Tibial nerve (tissue), 4 donors: ENCODE measurements at places on chromosomes 3 and 15. TPM values are rescaled to one million over a fixed set of nuclear protein-coding genes. Genes with fewer than 3 reads are reported as not detected.
A peak's percentile ranks its signal among the peaks of the same experiment; 100 is the strongest.

GRCh38 chr3:23166845-23167244 lies 36.3 kb upstream of the UBE2E2 start:
- DNase-seq, result no peak

DNA sequence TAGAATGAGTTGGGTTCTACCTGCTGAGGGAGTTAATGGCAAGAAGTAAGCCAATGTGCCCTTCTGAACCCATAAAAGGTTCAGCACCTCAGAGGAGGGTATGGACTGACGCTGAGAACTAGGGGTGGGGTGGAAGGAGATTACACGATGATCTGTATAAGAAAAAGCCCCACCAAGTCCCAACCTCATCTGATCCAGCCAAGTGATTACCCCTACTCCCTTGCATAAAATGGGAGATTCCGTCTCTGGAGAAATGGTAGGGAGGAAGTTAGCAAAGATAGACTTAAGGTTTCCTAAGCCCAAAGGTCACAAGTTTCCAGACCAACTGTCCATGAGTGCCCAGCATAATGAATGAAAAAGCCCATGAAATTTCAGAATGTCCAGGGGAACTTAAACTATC lies 7.1 kb upstream of the DVL3 start:
- no peak for DNase-seq

DNA sequence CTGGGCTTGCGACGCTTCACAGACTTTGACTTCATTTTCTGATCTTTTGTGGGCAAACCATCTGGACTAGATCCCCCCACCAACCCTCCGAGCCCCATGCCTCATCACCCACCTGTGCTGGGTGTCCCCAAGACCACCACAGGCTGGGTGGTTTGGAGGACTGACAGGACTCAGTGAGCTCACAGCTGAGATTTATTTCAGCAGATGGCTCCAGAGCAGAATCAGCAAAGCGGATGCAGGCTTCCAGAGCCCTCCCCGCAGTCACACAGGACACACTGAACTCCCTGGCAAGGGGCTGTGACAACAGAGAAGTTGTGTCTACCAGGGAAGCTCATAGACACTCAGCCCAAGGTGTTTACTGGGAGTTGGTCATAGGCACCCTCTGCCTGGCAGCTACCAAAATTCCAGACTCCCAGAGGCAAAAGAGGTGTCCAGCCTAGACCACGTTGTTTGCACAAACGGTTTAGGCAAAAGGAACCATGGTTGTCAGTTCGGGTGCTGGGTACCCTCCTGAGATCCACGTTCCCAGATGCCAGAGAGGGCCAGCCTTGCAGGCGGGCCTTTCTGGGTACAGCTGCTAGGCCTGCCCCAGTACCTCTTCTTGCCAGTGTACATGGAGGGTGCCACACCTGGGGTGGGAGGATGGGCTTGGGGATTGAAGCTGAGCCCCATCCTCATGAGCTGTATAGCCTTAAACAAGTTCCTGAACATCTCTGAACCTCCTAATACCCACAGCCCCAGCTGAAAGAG lies 170.3 kb downstream of the NSMCE3 start:
- DNase-seq, result no peak

GRCh38 chr3:139302084-139302800 lies 41.6 kb upstream of the MRPS22 start:
- no peak for DNase-seq

GMNC gene
- total RNA-seq, result not detected

GRCh38 chr3:148131990-148132638 lies 565.6 kb upstream of the AGTR1 start:
- no peak for DNase-seq

GRCh38 chr3:114401346-114401745 lies 107.5 kb downstream of the TIGIT start:
- DNase-seq, result no peak

SERPINI2 gene
- total RNA-seq, result not detected

DNA sequence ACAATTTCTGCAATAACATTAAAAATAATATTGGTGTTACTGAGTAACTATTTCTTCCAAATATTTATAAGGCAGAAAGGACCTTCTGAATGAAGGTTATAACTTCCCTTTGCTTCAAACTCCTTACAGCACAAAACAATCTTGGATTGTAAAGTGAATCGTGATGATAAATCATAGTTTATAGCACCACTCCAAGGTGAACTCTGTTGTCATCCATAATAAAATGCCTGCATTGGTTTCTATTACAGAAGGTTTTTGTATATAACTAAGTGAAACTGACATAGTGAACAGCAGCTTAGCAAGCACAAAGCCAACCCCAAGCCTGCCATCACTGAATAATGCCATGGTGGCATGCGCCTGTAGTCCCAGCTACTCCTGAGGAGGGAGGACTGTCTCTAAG lies 86.3 kb downstream of the MME start:
- no peak for DNase-seq

GRCh38 chr15:90171623-90172022 lies 29.5 kb upstream of the SEMA4B start:
- no peak for DNase-seq

GRCh38 chr15:76345880-76346668 lies 9.5 kb downstream of the ISL2 start:
- no peak for DNase-seq

GRCh38 chr3:110799271-110799670 lies 272.3 kb upstream of the NECTIN3 start:
- DNase-seq, result no peak

CPNE4 gene
- not detected for total RNA-seq

- no peak for DNase-seq
Measured at GRCh38 chr3:197595470-197596185, 39.9 kb upstream of the BDH1 start.

NPAP1 gene
- total RNA-seq, result not detected

DNA sequence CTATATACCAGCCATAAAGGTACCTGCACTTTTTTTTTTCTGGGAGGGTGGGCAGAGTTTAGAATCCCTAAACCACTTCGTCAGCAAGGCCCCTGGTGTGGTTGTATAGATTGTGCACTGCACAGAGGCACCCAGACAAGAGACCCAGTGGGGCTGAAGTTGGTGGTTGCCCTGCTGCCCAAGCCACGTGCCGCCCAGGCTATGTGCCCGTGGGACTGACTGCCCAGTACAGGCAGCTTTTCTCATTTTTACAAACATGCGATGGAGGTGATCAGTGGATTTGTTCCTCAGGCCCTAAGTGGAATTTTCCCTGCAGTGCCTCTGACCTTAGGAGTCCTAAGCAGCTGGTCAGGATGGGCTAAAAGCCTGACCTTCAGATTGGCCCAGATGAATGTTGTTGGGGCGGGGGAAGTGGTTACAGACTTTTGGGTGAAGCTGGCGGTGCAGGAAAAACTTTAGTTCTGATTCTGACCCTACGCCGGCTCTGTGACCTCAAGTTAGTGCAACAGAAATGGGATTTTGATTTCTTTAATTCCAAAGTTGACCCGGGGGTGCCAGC lies 34.9 kb upstream of the LIMD1 start:
- no peak for DNase-seq

DNA sequence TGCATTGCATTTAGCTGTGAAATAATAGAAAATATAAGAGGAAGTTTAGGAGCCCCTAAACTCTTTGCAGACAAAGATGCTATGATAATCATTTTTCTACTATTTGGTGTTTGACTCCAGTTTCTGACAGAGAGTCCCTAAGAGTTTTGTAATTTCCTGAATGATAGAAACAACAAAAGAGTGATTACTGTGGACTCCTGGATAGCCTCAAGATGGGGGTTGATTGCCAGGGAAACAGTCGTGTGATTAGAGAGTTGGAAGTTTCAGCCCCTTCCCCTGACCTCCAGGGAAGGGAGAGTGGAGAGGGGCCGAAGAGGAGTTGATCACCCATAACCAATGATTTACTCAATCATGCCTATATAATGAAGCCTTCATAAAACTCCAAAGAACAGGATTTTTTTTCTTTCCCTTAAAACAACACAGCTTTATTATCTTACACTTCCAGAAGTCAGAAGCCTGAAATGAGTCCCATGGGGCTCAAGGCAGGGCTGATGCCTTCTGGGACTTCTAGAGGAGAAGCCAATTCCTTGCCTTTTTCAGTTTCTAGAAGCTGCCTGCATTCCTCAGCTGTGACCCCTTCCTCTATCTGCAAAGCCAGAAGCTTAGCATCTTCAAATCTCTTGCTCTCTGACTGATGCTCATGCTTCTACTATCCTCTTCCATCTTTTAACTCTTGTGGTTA lies 292.3 kb upstream of the ZPLD1 start:
- DNase-seq, result no peak

DNA sequence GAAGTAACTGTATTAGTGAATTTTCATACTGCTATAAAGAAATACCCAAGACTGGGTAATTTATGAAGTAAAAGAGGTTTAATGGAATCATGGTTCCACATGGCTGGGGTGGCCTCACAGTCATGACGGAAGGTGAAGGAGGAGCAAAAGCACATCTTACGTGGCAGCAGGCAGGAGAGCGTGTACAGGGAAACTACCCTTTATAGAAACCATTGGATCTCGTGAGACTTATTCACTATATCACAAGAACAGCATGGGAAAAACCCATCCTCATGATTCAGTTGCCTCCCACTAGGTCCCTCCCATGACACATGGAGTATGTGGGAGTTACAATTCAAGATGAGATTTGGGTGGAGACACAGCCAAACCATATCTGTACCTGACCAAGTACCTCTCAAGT lies 812.3 kb upstream of the ALCAM start:
- no peak for DNase-seq

WDR93 gene
- total RNA-seq, result not detected

ADPGK gene
- total RNA-seq, result 82.2 TPM

LARP6 gene
- total RNA-seq, result 29.9 TPM

DNA sequence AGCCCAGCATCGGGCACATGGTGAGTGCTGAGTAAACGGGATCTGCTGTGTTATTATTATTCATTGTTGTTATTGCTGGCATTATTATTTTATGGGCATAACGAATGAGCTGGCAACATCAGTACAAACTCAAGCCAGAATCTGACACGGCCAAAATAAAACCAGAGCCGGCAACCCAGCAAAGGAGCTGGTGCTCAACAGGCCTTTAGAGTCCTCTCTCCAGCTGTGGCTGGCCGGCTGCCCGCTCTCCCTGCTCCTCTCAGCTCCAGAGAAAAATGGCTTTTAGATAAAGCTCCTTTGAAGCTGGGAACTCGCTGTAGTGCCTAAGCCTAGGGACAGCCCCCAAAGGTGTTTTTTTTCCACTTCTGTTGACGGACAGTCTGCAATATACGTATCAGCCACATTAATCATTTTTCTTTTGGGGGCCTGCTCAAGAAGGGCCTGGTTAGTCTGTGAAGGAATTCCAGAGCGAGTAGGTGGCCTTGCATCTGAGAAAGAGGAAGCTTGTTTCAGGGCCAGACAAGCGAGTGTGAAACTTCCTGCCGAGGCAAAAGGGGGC lies 193.9 kb upstream of the UBE2E1 start:
- peak; percentile 58 for DNase-seq

SMCO1 gene
- total RNA-seq, result not detected

PYGO1 gene
- 11.9 TPM for total RNA-seq

DNA sequence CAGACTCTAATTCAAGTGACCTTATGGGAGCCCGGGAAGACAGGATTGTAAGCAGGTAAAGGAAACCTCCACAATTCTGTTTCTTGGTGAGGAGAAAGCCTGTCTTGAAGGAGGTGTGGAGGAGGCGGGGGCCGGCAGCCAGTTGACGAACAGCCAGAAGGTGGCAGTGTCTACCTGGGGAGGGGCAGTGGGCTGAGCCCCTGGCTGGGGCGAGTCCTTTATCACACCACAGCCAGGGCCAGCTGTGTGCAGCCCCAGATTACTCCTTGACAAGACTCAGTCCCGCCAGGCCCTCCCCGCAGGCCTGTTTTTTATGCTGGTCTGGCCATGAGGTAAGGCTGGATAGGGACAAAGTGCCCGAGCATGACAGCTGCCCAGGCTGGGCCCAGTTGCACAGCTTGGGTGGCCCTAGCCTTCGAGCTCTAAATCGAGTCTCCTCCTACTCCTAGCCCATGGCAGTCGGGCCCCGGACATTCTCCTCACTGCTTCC lies 40.9 kb upstream of the IDH2 start:
- DNase-seq, result no peak

DNA sequence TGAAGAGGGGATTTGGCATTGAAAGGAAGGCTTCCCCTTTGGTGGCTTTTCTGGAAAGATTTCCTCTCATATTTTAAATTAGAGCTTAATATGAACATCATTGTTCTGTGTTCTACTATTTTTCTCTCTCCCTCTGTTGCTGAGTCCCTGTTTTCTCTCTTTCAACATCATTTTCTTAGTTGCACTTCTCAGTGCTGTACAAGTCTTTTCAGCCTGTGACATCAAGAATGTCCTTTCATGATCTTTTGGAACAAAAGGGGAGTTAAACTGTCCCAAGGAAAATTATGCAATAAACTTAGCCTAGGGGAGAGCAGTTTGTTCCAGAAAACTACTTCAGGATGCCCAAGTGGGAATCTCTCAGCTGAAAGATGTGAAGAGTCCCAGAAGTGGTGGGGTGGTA lies 325.1 kb downstream of the IL20RB start:
- DNase-seq, result no peak

TMEM39A gene
- total RNA-seq, result 34.1 TPM
